ENCODE measurements at places on chromosomes 16 and 17.

DNA sequence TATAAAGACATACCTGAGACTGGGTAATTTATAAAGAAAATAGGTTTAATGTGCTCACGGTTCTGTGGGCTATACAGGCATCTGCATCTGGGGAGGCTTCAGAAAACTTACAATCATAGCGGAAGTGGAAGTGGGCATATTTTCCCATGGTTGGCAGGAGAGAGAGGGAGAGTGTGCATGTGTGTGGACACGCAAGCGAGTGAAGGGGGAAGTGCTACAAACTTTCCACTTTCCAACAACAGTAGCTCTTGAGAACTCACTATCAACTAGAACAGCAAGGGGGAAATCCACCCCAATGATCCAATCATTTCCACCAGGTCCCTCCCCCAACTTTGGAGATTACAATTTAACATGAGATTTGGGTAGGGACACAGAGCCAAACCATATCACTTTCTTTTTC is 11.1 kb downstream of the TAOK1 start:
- no peak for DNase-seq

DNA sequence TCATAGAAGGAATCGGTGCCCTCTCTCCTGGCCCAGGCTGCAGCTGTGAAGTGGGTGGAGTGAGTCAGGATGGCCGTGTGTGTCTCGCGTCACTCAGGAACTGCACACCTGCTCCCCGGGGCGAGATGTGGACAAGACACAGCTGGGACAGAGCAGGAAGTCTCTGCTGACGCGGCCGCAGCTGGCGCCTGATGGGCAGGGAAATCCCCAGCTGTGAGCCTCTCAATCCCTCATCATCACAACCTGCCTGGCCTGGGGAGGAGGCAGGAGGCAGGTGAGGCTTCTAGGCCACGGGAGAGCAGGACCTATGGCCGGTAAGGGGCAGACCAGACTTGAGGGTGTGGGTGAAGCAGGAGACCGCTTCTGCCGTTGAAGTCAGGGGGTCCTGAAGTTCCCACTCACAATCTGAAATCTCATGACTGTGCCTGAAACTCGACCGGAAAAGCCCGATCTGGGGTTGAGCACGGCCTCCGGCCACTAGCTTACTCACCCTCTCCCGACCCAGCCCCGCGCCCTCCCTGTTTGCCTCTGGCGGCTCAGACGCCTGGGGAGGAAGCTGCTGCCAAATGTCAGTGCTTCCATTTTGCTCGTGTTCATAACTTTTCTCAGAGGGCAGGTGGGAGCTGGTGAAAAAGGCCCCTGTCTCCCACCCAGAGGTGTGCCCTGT is 1.1 kb upstream of the TRPV3 start:
- peak; percentile 42 for DNase-seq

- DNase-seq: peak; percentile 72
Measured at GRCh38 chr16:68417711-68418301, 30.5 kb downstream of the SMPD3 start.

DNA sequence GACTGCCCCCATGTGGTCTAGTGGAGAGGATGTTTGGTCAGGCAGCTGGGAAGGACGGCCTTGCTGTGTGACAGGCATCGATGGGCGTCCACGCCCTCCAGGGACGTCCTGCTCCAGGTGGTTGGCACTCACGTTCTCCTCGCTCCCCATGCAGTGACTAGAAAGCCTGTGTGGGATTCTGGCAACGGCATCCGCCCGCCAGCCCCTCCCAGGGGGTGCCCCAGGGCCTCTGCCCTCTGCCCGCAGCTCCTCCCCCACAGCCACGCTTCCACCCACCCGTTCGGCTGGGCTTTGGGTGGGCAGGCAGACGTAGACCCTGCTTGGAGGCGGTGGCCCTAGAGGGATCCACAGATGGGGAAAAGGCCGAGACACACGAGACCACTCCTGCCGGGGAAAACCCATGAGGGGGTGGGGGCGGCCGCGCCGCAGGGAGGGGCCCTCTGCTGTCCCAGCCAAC is 4.7 kb upstream of the IL17C start:
- DNase-seq: peak; percentile 48

DNA sequence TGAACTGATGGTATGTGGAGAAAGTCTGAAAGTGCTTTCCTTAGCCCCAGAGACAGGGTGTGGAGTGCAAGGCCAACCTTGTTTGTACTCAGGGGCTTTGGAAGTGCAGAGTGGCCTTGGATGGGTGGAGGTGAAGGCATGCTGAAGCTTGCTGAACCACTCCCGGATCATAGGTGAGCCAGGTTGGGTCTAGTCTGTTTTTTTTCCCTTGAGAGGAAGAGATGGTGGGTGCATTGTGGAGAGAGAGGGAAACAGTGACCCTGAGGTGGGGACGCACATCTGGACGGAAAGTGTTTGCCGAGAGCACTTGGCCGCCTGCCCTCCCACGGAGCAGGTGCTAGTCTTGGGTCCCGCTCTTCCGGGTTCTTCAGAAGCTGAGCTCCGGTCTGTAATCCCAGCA is 12.5 kb downstream of the ABAT start:
- DNase-seq: no peak

DNA sequence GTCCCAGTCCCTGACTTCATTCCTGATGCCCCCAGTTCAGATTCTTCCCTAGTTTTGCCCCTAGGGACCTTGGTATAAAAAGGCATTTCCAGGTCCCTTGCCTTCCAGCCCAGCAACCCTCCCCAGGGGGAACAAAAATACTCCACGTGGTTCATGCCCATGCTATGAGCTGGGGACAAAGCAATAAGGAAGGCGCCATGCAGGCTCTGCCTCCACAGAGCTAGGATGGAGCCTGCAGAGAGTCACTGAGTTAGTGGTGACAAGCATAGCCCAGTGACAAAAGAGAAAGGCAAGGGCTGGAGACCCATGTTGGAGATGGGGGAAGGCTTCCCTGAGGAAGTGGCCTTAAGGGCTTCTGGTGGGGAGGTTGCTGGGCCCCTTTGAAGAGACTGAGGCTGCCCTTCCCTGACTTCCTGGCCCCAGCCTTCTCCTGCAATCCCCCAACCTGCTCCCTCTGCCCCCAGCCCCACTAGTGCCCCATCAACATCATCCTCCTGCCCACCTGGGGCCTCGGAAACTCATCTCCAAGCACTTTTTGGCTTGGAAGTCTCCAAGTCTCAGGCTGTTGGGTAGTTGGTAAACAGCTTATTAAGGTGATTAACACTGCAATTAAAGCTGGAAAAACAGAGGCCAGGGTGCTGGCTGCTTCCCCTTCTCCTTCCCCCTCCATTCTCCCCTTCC is 9.6 kb downstream of the DLX3 start:
- DNase-seq: no peak

Data from stimulated activated CD4-positive, alpha-beta T cell treated with anti-CD3 and anti-CD28 coated beads, Interleukin-4, amount 100 ng/mL, for 24 hours (primary cell).